ENCODE measurements at places on chromosomes 7 and 10. TPM values are rescaled to one million over a fixed set of nuclear protein-coding genes. Genes with fewer than 3 reads are reported as not detected.

The AQP1 gene
- total RNA-seq, result 0.20 TPM

GRCh38 chr10:21114683-21115082 is 217.6 kb upstream of the NEBL start:
- H3K27me3 ChIP-seq, result no peaks in the 10 kb centered on the region
- H3K4me3 ChIP-seq, result no peak overlapping the region
- no peak for DNase-seq
- H3K27ac ChIP-seq, result no peak overlapping the region
- no peaks in the 10 kb centered on the region for H3K36me3 ChIP-seq

- H3K4me1 ChIP-seq, result no peaks in the 10 kb centered on the region
- no peaks in the 10 kb centered on the region for H3K36me3 ChIP-seq
- no peak for DNase-seq
- H3K27ac ChIP-seq, result no peak overlapping the region
- H3K27me3 ChIP-seq, result no peaks in the 10 kb centered on the region
- H3K4me3 ChIP-seq, result no peak overlapping the region
Measured at GRCh38 chr7:131904760-131905327, 348.4 kb upstream of the PODXL start.

DNA sequence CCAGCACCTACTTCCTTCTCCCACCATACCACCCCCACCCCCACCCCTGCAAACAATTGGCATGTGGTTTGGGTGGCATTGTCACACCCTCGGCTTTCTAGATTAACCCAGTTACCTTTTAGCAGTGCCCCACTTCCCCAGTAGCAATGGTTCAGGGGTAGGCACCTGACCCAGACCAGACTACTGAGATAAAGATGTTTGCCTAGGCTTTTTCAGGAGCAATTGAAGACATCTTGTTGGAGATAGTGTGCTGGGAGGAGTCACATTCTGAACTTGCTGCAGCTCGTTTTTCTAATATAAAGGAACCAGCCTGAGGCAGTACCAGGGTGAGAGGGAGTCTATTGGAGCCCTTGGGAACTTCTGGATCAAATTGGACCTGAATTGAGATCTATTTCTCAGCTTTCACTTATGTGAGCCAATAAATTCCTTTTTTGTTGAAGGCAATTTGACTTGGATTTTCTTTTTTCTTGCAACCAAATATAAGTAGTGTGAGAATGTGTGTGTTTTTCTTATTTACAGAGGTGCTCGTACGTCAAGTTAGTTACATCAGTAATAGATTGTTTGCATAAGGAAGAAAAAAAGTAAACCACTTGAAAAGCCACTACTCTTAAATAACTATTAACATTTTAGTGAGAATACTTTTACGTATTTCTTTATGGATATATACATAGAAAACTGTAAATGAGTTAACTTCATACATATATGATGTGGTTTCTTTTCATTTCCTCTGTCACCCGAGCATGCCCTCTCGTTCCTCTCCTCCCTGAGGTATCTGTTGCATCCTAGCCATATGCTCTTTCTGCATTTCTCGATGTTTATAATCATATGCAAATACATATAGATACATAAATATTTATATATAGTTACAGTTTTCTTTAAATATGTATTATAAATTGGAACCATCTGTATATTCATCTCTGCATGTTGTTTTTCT is 38.0 kb downstream of the RAB18 start:
- peaks cover 36% of the 10 kb centered on the region for H3K36me3 ChIP-seq
- no peak for DNase-seq
- peaks cover 12% of the 10 kb centered on the region for H3K4me1 ChIP-seq
- no peak overlapping the region for H3K27ac ChIP-seq
- H3K4me3 ChIP-seq, result no peak overlapping the region

- no peak overlapping the region for H3K4me3 ChIP-seq
- H3K4me1 ChIP-seq, result no peaks in the 10 kb centered on the region
- H3K27me3 ChIP-seq, result peaks cover 13% of the 10 kb centered on the region
- DNase-seq, result peak; percentile 26
- no peaks in the 10 kb centered on the region for H3K36me3 ChIP-seq
Measured at GRCh38 chr7:149669121-149669818, 104.1 kb downstream of the ZNF467 start.

The RHEB gene
- total RNA-seq, result 51.3 TPM

DNA sequence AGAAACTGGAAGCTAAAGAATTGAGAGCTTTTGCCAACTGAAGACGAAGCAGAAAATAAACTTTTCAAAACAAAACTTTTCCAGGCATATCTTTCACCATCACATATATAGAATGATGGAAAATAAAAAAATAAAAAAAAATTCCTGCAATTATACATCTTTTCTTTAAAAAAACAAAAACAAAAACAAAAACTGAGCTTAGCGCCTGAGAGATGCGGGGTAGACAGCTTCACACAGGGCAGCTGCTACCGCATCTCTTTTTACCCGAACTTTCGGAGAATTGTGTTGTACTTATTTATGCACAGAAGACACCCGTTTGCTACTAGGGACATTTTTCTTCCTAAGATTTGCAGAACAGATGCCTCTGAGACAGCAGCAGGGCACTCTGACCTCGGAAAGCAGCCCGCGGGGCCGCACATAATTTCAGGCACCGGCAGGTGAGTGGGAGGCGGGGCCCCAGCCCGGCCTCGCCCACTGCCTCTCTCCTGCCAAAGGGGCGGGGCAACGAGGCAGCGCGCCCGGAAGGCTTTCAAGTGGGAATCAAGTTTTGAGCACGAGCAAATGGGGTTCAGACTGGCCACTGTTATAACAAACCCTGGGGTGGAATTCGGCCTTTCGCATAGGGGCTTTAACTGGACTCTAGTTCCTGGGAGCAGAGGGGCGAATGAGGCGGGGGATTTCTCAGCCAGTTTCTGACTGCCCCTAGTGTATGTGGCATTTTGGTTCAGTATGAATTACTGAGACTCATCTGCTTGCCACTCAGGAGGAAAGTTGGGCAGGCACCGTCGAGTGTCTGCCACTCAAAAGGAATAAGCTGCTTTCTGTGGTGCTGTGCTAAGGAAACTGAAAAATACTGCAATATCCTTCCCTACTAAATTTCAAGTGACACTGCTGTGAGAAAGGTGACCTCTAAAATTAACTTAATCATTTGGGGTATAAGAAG is 18.5 kb upstream of the FAM133B start:
- H3K36me3 ChIP-seq, result no peaks in the 10 kb centered on the region
- no peaks in the 10 kb centered on the region for H3K27me3 ChIP-seq
- no peak overlapping the region for H3K27ac ChIP-seq
- H3K4me1 ChIP-seq, result peaks cover 6% of the 10 kb centered on the region
- DNase-seq, result no peak

The COBL gene
- 0.59 TPM for total RNA-seq

DNA sequence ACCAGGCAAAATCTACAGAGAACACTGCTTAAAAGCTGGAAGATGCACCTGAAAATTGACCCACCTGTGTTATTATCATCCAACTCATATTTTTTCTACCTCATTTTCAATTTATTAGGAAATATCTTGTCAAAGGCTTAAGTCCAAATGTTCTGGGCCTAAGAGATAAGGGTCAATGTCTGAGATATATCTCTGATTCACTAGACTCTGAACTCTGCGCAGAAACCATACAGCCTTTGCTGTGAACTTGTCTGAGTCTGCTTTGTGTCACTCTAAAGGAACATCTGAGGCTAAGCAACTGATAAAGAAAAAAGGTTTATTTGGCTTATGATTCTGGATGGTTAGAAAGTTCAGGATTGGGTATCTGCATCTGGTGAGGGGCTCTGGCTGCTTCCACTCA is 3.7 kb downstream of the PON1 start:
- no peaks in the 10 kb centered on the region for H3K36me3 ChIP-seq
- no peak overlapping the region for H3K27ac ChIP-seq
- H3K4me3 ChIP-seq, result no peak overlapping the region

DNA sequence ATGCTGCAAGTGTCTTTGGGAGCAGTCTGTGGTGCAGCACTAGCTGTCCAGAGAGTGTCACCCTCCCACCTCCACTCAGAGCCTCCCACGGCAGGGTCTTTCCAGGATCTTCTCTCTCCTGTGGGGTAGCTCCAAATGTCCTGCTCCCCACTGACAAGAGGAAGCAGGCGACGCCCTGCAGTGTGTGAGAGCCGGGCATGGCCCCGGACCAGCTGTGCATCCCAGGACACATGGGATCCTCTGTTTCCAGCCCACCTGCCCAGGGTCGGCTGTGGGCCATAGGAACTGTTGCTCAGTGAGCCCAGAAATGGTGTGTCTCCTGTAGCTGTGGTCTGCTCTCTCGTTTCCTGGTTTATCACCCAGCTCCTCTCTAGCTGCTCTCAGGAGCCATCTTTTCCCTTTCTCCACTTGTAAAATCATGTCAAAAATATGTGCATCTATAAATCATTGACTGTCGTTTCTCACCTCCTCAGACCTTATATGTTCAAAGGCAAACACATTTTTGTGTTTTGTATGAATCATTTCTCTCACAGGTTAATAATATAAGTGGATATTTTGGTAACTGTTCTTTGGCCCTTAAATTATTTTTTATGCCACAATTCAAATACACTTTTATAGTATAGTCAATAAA is 74.9 kb downstream of the VWC2 start:
- H3K27ac ChIP-seq, result no peak overlapping the region
- H3K4me3 ChIP-seq, result no peak overlapping the region
- DNase-seq, result no peak
- no peaks in the 10 kb centered on the region for H3K36me3 ChIP-seq
- no peaks in the 10 kb centered on the region for H3K4me1 ChIP-seq

The C7orf57 gene
- not detected for total RNA-seq

- H3K27me3 ChIP-seq, result peaks cover 2% of the 10 kb centered on the region
- no peak for DNase-seq
- H3K4me3 ChIP-seq, result no peak overlapping the region
- no peaks in the 10 kb centered on the region for H3K36me3 ChIP-seq
- H3K4me1 ChIP-seq, result no peaks in the 10 kb centered on the region
Measured at GRCh38 chr10:96377816-96378294, 19.1 kb upstream of the OPALIN start.

DNA sequence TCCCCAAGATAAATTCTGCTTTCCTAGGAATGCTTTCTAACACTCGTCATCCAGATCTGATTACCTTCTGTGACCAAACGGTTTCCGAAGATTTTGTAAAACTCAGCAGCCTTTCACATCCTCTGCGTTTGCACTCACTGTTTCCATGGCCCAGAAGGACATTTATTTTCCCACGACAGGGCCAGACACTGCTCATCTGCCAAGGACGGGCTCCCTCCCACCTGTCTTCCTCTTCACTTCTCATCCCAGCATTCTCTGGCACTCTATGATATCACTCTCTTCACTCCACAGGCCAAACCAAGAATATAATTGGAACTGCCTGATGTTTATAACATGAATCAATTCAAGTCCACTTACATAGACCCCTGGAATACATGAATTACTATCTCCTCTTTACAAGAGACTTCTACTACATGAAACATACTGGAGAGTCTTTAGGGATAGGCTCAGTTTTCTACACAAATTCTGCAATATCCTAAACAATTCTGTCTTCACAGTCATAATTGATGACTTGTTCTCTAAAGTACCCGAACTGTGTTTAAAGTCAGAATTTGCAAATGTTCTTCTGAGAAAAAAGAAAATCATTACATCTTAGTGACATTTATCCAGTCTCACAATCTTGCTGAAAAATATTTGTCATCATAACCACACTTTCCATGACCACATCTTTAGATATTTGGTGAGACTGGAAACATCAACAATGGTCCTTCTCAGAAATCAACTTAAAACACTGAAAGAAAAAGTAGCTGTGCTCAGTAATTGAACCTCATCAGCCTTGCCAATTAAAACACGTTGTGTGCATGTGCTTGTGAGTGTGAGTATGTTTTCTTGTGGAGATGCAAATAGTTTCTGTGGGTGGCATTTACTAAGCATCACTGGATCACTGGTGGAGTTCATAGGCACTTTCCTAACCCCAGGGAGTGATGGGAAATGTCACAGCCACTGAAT is 79.5 kb upstream of the PRSS58 start:
- no peaks in the 10 kb centered on the region for H3K36me3 ChIP-seq
- no peak overlapping the region for H3K4me3 ChIP-seq
- H3K4me1 ChIP-seq, result no peaks in the 10 kb centered on the region

- H3K36me3 ChIP-seq, result no peaks in the 10 kb centered on the region
- H3K4me3 ChIP-seq, result no peak overlapping the region
- no peaks in the 10 kb centered on the region for H3K4me1 ChIP-seq
- peaks cover 5% of the 10 kb centered on the region for H3K27me3 ChIP-seq
Measured at GRCh38 chr7:99822731-99823718, 4.8 kb upstream of the CYP3A43 start.

GRCh38 chr10:103661198-103661950 is 167.9 kb downstream of the NEURL1 start:
- no peaks in the 10 kb centered on the region for H3K27me3 ChIP-seq
- peaks cover 13% of the 10 kb centered on the region for H3K36me3 ChIP-seq
- peak overlapping the region; percentile 81 for H3K27ac ChIP-seq
- DNase-seq, result peak; percentile 44
- no peak overlapping the region for H3K4me3 ChIP-seq

The CPA2 gene
- not detected for total RNA-seq

The DLG5 gene
- total RNA-seq, result 3.7 TPM

GRCh38 chr7:18520450-18521235 is 25.1 kb downstream of the HDAC9 start:
- no peaks in the 10 kb centered on the region for H3K4me1 ChIP-seq
- no peaks in the 10 kb centered on the region for H3K36me3 ChIP-seq
- peak overlapping the region; percentile 28 for H3K4me3 ChIP-seq
- H3K27ac ChIP-seq, result no peak overlapping the region

The ZNF33B gene
- 23.5 TPM for total RNA-seq

All from CD4-positive, CD25-positive, alpha-beta regulatory T cell (primary cell).